Activated B cell treated with CpG ODN at 0.5 μM for 24 hours (primary cell): ENCODE measurements at places on chromosomes 4 and X. TPM values are rescaled to one million over a fixed set of nuclear protein-coding genes. Genes with fewer than 3 reads are reported as not detected.

- DNase-seq: no peak
- H3K4me3 ChIP-seq: no peak overlapping the region
- no peaks in the 10 kb centered on the region for H3K27me3 ChIP-seq
- H3K27ac ChIP-seq: no peak overlapping the region
These were observed 112.1 kb downstream of the DRD5 start for GRCh38 chr4:9893329-9894108.

- H3K27ac ChIP-seq: no peak overlapping the region
- H3K4me1 ChIP-seq: no peaks in the 10 kb centered on the region
- no peak overlapping the region for H3K4me3 ChIP-seq
- no peak for DNase-seq
- H3K27me3 ChIP-seq: no peaks in the 10 kb centered on the region
These were observed 73.2 kb upstream of the ANXA10 start for GRCh38 chr4:168019019-168019651.

DNA sequence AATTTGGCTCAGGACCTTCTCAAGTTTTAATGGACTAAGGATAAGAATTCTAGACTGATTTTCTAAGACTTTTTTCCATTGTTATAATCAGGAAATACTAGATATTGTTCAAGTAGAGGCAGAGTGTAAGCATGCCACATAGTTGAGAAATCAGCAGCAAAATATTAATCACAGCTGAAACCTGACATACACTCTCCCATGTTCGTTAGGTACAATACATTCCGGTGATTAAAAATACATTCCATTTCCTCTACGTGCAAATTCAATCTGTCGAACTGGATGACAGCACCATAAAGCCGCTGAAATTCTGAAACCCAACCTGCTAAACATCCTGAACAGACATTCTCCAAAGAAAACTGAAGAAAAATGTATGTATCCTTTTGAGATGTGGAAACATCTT lies 587.6 kb upstream of the DIPK2B start:
- peaks cover 13% of the 10 kb centered on the region for H3K4me1 ChIP-seq
- H3K27me3 ChIP-seq: no peaks in the 10 kb centered on the region
- no peaks in the 10 kb centered on the region for H3K36me3 ChIP-seq
- DNase-seq: no peak
- H3K27ac ChIP-seq: no peak overlapping the region
- no peak overlapping the region for H3K4me3 ChIP-seq

- no peaks in the 10 kb centered on the region for H3K27me3 ChIP-seq
- H3K27ac ChIP-seq: no peak overlapping the region
- no peak for DNase-seq
- H3K4me3 ChIP-seq: no peak overlapping the region
- H3K36me3 ChIP-seq: no peaks in the 10 kb centered on the region
These were observed 98.6 kb downstream of the RBM47 start for GRCh38 chr4:40530961-40531635.

- no peak overlapping the region for H3K27ac ChIP-seq
- peaks cover 32% of the 10 kb centered on the region for H3K4me1 ChIP-seq
- no peaks in the 10 kb centered on the region for H3K36me3 ChIP-seq
- no peaks in the 10 kb centered on the region for H3K27me3 ChIP-seq
- no peak overlapping the region for H3K4me3 ChIP-seq
These were observed 1.9 kb upstream of the FAM9C start for GRCh38 chrX:13046141-13046855.

ADGRG4 gene
- not detected in 2 replicates for total RNA-seq
